ENCODE measurements at places on chromosomes 16 and 17.

- no peak for DNase-seq
Observed at GRCh38 chr17:12318571-12319266, 298.0 kb downstream of the MAP2K4 start.

GRCh38 chr17:32798938-32799337, 78.0 kb downstream of the MYO1D start:
- DNase-seq: no peak

- DNase-seq: no peak
Observed at GRCh38 chr17:12900474-12900873, 111.2 kb downstream of the ARHGAP44 start.

DNA sequence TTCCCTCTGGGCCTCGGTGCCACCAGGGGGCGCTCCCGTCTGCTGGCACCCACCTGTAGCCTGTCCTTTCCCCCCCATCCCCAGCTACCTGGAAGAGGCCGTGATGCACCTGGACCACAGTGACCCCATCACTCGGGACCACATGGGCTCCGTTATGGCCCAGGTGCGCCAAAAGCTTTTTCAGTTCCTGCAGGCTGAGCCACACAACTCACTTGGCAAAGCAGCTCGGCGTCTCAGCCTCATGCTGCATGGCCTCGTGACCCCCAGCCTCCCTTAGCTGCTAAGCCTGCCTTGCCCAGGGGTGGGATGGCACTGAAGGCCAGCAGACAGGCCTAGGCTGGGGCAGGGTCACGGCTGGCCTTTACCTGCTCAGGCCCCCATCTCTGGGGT, 818 bp upstream of the NRN1L start:
- peak; percentile 56 for DNase-seq

Data from stimulated activated naive CD4-positive, alpha-beta T cell (primary cell).